MG63 (cell line): ENCODE measurements at places on chromosomes 6 and 20.

DNA sequence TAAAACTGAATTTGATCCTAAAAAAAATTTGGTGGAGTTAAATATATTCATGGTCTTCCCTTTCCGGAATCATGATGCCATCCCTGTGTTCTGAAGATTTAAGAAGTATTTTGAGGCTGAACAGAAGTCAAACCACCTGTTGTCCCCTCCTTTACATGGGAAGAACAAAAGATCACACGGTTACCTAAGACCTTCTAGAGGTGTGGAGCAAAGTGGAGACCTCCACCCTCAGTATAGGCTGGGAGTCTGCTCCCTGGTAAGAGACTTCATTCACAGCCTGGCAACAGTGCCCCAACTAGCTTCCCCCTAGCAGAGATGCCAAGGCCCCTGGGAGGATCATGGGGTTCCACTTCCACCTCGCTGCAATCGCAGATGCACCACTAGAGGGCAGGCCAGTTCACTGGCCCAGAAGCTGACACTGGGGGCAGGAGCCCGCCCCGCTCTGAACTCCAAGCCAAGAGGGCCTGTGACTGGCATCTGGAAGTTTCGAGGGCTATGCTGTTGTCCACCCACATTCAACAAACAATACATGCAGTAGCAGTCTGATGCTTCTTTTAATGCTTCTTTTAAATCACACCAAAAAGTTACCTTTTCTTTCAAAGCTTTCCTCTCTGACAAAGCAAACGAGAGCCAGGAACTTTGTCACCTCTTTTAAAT is 19.5 kb upstream of the UBE2J1 start:
- DNase-seq: peak; percentile 68

GRCh38 chr6:145315982-145316600 is 419.2 kb downstream of the EPM2A start:
- DNase-seq: no peak

- DNase-seq: no peak
Observed at GRCh38 chr6:19789100-19789803, 47.9 kb upstream of the ID4 start.

DNA sequence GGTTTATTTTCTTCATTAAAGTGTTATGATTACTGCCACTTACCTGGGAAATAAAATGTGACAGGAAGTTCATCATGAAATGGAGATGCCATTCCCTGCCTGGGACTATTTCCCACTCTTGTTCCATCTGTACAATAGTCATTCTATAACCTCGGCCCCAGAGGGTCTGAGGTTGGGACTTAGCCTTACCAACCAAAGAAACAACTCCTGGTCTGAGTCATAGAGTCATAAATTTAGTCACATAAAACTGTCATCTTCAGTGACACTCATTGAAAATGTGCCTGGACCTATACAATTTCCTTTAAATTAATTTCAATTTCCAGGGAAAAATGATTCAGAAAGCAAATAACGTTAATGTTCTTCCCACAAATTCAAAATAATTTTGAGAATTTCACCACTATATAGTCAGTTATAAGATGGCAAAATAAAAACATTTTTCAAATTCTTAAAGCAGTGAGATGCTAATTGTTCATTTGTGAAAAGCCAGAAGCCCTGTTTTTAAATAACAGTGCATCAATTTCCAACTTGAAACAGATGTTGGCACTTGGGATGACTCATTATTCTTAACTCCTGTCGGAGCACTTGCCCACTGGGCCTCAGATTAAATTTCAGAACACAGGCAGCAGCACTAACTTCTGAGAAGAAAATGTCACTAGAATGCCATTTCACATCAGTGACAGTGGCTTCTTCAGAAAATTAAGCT is 201.2 kb upstream of the SMLR1 start:
- no peak for DNase-seq

GRCh38 chr6:2196079-2196679 is 49.2 kb downstream of the GMDS start:
- no peak for DNase-seq

DNA sequence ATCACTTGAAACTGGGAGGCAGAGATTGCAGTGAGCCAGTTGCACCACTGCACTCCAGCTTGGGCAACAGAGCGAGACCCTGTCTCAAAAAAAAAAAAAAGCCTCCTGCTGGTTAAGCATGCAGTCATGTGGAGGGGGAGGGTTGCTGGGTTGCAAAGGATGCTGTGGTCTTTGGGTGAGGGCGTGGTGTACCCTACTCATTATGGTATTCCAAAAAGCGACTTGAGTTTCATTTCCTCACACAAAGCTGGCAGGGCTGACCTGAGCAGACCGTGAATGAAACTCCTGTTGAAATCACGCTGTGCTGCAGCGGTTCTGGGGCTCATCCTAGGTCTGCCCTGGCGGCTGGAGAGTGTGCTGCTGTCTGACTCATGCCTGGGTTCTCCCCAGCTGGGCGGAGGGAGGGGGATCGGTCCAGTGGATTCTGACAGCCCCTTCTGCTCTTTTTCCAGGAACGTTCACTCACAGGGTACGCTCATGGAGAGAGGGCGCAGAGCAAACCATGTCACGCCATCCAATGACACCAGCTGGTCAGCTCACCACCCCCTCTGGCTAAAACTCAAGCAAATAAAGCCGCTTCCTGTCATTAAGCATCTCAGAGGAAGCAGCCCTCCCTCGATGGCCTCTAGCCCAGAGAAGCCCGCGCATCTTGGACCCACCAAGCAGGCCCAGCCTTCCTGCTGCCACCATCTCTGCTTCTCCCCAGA is 166.2 kb downstream of the SCML4 start:
- DNase-seq: peak; percentile 86

- DNase-seq: no peak
Observed at GRCh38 chr20:60428651-60429050, 470.4 kb downstream of the CDH26 start.

GRCh38 chr6:13368079-13368730 is 39.9 kb upstream of the TBC1D7 start:
- no peak for DNase-seq

GRCh38 chr6:19841181-19841580 is 4.0 kb downstream of the ID4 start:
- no peak for DNase-seq

GRCh38 chr6:33344701-33345697 is 27.5 kb upstream of the ZBTB22 start:
- DNase-seq: peak; percentile 44

DNA sequence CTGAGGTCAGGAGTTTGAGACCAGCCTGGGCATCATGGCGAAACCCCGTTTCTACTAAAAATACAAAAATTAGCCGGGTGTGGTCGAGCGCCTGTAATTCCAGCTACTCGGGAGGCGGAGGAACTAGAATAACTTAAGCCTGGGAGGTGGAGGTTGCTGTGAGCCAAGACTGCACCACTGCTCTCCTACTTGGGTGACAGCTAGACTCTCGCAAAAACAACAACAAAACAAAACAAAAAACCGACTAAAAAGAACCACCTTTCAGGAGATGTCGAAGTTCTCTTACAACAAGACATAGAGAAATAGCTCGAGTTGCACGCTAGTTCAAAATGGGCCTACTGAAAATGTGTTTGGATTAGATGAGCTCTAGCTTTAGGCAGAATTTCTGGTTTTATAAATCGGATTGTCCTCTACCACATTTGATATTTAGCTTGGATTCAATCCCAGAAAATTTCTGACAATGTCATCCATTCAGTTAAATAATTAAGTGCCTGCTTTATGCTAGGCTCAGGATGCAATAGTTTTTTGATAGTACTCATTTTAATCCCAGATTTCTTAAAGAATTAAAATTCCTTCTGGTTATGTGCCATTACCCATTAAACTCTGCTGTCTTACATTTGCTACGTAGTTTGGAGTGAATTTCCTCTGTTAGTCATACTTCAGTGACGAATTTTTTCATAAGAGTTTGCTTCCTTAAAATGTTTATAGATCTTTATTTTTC is 137.5 kb upstream of the SHLD1 start:
- DNase-seq: no peak

DNA sequence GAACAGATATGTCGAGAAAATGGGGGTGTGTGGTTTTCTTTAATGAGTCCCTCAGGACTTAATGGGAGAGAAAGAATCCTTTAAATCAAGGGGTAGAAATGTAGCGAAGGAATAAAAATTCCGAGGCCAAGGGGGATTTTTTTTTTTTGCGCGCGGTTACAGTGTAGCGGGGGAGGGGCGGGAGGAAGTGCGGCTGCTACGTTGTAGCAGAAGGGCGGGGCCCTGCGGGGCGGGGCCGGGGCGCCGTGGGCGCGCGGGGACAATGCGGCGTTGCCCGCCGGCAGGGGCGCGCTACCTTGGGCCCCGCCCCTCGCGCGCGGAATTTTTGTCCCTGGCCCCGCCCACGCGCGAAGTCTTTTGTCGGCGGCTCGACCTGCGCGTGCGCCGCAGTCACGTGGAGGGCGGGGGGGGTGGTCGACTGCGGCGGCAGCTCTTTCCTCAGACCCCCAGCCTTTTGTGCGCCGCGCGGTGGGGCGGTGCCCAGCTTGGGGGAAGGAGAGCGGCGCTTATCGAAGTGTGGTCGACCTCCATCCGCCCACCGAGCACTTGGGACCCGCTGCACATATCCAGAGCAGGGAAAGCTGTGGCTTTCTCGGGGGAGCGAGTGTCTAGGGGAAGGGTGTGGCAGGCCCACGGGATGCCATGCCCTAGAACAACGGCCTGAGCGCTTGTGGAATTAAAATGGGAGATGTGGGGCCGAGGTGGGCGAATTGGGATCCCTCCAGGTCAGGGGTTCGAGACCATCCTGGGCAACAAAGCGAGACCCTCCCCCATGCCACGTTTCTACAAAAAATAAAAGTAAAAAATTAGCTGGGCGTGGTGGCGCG is 1.3 kb downstream of the TUBB start:
- peak; percentile 83 for DNase-seq

GRCh38 chr20:47727170-47727880 is 58.0 kb downstream of the SULF2 start:
- no peak for DNase-seq

- DNase-seq: no peak
Observed at GRCh38 chr6:84046755-84047154, 13.2 kb downstream of the MRAP2 start.

DNA sequence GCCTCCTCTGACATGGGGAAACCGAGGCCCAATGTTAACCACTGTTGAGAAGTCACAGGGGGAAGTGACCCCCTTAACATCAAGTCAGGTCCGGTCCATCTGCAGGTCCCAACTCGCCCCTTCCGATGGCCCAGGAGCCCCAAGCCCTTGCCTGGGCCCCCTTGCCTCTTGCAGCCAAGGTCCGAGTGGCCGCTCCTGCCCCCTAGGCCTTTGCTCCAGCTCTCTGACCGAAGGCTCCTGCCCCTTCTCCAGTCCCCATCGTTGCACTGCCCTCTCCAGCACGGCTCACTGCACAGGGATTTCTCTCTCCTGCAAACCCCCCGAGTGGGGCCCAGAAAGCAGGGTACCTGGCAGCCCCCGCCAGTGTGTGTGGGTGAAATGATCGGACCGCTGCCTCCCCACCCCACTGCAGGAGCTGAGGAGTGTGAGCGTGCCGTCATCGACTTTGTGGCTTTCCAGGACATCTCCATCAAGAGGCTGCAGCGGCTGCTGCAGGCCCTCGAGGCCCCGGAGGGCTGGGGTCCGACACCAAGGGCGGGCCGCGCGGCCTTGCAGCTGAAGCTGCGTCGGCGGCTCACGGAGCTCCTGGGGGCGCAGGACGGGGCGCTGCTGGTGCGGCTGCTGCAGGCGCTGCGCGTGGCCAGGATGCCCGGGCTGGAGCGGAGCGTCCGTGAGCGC is 1.6 kb downstream of the TNFRSF6B start:
- DNase-seq: no peak

DNA sequence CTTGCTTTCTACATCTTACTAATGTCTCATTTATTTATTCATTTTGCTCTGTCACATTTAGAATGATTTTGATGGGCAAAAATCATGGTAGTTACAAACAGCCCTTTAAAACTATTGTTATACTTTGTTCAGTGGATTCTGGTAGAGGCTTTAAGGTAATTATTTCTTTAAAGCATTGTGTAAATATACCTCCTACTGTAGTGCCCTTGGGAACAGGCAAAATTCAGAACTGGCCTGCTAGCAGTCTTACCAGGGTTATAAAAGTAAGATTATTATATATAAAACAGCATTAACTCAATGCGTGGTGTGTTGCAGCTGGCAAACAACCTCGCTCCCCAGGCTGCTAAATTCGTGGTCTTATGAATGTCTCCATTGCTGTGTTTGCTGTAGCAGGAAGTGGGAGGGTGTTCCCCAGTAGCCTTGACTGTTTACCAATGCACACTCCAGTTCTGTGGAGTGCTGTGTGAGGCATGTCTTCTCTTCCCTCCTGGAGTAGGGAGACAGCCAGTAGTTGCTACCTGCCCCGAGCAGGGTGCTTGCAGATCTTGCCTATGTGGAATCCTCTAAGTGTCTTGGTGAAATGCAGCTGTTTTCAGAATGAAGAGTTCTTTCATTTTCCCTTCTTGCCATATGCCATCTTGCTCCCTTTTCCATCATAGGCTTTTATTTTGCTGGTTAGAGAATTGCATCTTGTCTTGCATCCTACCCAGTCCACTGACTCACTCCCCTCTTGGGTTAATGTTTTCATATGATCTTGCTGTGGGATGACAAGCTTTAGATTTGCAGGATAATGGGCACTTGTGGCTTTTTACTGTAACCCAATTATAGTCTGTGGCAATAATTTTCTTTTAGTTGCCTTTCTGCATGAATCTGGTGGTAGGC is 45.3 kb downstream of the IGF2R start:
- DNase-seq: no peak

- DNase-seq: no peak
Observed at GRCh38 chr6:13142611-13143010, 185.7 kb downstream of the TBC1D7 start.

GRCh38 chr6:166201878-166202277 is 34.2 kb upstream of the TBXT start:
- DNase-seq: no peak

DNA sequence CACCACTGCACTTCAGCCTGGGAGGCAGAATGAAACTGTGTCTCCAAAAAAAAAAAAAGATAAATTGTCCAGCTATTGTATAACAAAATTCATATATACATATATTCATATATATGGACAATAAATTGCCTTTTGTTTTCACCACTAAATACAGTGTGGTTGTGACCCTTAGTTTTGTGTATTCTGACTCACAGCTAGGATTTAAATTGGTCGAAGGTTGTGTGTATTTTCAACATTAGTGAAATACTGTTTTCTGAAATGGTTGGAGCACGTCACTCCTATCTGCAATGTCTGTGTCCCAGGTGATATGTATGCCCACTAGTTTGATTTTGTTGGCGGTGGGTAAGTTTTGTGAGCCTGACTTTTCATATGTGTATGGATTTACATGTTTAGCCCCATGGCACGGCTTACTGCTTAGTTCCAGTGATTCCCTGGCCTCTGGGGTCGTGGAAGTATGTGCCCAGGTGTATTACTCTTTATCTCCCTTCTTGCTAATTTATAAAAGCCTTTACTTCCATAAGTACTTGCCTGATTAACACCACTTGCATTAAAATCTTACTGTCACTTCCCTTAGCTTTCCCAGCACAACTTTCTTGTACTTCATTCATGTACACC is 33.3 kb downstream of the JARID2 start:
- no peak for DNase-seq

GRCh38 chr6:14751645-14752175 is 494.2 kb upstream of the JARID2 start:
- DNase-seq: no peak

GRCh38 chr20:38935967-38936407 is 9.8 kb downstream of the FAM83D start:
- no peak for DNase-seq

DNA sequence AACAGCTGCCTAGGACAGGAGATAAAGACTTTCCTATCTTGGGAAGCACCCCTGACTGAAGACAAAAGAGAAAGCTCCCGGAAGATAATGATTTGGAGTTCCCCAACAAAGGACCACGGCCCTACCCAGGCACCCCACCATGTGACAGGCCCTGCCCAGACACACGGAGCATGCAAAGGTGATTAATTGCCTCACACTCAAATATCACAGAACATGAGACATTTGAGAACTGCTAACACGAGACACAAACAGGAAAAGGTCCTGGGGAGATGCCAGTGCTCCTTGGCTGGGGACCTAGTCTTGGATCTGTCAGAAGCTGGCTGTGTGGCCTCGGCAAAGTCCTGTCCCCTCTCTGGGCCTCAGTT is 82.5 kb upstream of the PTPN1 start:
- peak; percentile 45 for DNase-seq
